ENCODE measurements at places on chromosomes 1 and 21.

- no peak for DNase-seq
These were observed 6.9 kb upstream of the DNAH14 start for GRCh38 chr1:224922404-224923164.

GRCh38 chr1:72892461-72892860, 610.1 kb upstream of the NEGR1 start:
- DNase-seq: no peak

DNA sequence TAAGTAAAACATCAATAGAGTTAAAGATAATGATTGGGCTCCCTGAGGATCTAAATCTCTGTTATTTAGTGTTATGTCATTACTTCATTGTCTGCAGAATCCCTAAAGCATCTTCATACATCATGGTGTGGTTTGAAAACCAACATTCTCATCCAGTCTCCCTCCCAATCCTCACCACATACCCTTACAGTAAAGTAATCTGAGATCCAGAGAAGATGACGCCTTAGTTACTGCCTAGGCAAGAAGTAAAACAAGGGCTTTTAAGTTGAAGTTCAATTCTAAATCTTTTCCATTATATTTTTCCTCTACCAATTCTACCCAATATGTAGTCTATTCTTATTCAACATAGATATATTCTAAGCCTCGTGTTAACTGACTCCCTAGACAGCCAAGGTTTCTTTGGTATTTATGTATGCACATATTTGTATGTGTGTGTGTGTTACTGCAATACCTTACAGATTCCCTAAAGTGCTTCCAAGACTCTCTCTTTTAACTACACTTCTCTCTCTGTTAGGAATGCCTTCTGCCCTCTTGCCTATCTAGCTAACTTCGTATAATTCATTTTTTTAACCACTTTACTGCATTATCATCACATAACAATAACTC, 17.3 kb downstream of the DPH5 start:
- DNase-seq: no peak

GRCh38 chr21:34693192-34693810, 24.5 kb downstream of the CLIC6 start:
- peak; percentile 50 for DNase-seq

DNA sequence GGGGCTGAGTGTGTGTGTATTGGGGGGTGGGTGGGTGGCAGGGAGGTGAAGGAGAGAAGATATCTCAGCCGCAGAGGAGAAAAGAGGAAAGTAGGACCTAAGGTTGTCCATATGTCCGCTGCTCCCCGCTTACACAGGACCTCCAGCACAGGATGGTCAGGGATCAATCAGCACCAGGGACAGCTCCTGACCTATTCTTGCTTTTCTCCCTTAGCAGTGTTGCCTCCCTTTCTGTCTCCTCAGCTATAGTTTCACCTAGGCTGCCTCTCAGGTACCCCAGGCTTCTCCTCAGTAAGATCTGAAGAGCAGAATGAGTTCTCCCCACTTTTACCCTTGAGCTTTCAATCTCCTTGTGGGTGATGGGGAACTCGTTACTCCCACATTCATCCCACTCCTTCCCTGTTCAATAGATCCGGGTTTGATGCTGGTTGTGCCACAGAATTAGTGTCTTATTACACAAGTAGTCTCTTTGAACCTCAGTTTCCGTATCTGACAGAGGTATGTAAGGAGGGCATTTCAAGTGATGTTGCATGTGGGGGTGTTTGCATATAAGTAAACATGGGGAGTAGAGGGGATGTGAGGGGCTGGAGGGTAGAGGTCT, 1.4 kb upstream of the DPH2 start:
- DNase-seq: no peak

- DNase-seq: no peak
These were observed 146.2 kb downstream of the KCNT2 start for GRCh38 chr1:196462086-196462485.
